ENCODE measurements at places on chromosomes 6 and 20.

GRCh38 chr20:61789329-61789728 lies 276.4 kb downstream of the TAF4 start:
- no peak for DNase-seq

DNA sequence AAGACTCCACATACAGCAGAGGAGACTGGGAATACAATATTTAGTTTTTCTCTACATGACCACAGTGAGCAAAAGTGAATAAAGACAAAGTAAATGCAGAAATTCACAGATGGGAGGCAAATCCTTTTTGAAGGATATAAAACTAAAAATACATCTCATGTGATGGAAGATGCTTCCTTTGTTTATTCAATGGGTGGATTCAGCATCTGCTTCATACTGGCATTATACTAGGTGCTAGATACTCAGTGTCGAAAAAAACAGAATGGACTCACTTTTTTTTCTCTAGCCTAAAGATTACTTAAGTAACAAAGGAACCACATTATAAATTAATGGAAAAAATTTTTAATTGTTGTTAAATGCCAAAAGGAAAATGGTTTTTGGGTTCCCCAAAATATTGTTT lies 216.2 kb downstream of the TRDN start:
- no peak for DNase-seq

DNA sequence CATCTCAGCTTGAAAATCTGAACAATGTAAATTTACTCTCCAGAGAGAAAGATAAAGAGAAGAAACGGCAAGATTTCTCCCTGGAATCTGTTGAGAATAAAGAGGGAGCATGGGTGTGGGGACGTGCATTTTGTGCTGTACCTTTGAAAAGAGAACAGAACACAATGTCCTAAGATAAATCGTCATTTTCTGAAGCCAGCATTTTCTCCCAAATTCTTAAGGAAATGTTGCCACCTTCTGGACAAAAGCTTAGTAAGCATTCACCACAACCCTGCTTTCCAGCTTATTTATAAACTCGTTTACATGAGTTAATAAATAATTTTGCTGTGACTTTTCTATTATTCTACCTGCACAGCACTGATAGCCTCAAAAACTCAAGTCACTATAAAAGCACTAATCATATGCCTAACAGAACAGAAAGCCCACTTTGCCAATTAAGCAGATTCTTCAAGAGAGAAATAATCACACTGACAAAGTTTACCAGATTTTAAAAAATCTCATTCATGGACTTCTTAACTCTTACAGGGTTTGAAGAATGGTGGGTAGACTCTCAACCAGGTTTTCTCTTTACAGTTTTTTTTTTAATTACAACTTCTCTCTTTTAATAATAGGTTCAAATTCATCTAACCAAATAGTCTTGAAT lies 155.8 kb downstream of the MBOAT1 start:
- no peak for DNase-seq

DNA sequence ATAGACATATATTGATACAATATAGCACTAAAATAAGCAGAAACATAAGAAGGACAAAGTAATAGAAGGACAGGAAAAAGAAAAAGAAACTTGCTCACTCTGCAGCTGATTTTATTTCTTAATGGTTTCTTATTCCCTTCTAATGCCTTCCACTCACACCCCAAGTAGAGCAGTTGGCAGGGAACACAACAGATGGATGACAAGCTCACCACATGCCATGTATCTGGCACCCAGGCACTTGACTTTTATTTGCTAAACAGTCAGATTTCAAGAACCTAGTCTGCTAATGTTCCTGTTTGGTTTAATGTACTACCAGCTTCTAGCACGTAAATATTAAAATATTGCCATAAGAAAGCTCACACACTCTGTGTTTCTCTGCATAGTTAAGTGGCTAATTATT lies 87.1 kb downstream of the COL19A1 start:
- DNase-seq, result no peak

- DNase-seq, result no peak
These were observed 73.2 kb downstream of the INSM1 start for GRCh38 chr20:20440886-20441658.

DNA sequence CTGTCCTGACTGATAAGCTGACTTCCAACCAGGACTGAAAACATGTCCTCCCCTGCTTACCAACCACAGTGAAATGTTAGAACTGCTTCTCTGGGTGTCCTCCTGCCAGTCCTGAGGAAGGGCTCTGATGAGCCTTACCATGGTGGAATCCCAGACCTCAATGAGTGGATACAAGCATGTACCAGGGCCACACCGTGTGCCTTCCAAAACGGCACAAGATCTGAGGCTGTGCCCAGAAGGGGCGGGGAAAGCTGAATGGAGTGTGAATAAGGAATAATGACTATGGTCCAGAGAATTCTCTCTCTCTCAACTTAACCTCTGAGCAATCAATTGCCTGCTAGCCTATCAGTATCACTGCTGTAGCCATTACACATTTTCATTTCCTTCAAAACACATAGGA lies 51.7 kb downstream of the PDE10A start:
- no peak for DNase-seq

DNA sequence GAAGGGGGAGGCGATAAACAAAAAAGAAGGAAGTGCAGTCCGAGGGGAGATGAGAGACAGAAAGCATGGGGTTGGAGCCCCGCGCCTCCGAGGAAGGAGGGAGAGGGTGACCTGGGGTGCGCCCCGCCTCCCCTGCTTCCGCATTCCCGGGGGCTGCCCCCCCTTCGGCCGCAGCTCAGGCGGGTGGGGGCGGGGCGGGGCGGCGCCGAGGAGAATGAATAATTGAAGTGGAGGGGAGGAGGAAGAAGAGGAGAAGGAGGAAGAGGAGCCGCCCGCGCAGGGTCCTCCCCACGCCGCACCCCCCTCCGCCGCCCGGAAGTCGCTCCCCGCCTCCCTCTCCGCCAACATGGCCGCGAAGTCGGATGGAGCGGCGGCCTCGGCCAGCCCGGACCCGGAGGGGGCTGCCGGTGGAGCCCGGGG lies at the start of gene XKR7:
XKR7 (plus strand) TSS at position 322 of the 420 bp plus-strand sequence; CDS start at position 347, 25 bp downstream.
- no peak for DNase-seq

DNA sequence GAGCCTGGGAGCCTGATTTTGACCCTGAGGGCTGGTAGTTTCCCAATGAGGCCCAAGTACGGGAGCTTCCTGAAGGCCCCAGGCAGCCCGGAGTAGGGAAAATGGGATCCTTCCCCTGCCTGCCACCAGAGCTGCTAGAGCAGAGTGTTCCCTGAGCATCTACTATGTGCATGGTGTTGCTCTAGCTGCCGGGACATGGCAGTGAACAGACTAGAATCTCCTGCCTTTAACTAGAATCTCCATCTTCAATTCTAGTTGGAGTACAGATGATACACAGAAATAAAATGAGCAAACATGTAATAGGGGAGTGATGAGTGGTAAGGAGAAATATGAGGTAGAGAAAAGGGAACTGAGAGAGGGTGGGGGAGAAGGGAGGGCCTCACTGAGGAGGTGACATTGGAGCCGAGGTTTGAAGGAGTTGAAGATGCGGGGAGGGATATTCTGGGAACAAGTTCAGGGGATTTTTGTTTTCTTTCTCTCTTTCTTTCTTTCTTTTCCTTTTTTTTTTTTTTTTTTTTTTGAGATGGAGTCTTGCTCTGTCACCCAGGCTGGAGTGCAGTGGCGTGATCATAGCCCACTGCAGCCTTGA lies 18.5 kb downstream of the VSTM2L start:
- no peak for DNase-seq

- DNase-seq, result no peak
These were observed 716.0 kb downstream of the KIF16B start for GRCh38 chr20:15857173-15857784.

DNA sequence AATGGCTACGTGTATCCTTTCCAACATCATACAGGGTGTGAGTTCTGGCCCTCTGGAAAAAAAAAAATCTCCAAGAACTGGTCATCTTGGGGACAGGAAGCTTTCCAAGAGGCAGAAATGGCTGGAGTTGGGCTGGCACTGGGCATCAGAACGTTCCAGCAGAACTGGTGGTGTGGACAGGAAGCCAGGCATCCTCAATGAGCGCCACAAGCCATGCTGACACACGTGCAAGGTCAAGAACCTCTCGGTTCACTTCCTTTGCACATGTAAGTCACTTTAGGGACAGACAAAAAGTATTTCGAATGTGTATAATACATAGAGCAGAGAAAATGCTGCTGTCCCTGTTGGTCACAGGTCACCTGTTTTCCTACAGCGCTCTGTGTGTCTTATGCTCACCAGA lies 27.4 kb upstream of the RIN2 start:
- no peak for DNase-seq

DNA sequence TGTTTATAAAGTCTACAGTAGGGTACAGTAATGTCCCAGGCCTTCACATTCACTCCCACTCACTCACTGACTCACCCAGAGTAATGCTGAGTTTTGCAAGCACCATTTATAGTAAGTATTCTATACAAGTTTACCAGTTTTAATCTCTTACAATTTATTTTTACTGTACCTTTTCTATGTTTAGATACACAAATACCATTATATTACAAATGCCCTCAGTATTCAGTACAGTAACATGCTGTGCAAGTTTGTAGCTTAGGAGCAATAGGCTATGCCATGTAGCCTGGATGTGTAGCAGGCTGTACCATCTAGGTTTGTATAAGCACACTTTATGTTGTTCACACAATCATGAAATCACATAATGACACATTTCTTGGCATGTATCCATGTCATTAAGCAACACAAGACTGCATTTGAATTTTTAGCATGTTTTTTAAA lies 673.6 kb downstream of the CD109 start:
- no peak for DNase-seq

- no peak for DNase-seq
These were observed 157.1 kb upstream of the SHLD1 start for GRCh38 chr20:5592823-5593739.

DNA sequence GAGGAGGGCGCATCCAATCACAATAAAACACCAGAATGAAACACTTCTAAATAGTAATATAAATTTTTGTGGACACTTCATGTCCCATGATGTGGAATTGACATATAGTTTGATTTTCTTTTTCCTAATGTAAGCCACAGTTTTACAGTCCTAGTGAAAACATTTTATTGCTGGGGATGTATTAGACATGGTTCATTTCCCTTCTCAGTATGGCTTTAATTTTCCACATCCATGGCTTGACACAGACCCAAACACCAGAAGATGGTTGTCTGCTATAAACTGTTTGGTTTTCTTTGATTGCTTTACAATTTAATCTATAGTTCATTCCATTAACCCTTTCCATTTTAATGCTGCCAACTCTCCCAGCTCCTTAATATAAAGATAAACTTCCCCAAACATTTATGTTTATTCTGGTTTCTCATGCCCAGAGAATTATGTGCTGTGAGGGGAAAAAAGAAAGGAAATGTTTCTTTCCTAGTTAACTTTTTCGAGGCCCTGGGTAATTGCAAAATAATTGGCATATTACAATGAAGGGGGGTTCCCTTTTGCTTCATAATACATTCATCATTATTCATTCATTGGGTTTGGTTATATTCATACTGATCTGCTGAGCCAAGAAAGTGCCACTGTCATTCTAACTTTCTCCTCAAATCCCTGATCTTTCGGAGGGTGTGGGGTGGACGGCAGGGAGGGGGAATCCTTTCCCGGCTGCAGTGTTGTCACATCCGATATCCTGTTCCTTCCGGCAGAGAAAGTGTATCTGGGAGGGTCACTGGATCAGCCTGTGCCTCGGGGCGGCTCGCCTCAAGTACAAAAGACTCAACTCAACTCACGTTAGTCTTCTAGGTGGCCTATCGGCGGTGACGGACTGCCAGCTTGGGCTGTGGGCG lies 127.6 kb upstream of the TFAP2D start:
- no peak for DNase-seq

GRCh38 chr6:41676431-41676830 lies 38.2 kb downstream of the MDFI start:
- no peak for DNase-seq

DNA sequence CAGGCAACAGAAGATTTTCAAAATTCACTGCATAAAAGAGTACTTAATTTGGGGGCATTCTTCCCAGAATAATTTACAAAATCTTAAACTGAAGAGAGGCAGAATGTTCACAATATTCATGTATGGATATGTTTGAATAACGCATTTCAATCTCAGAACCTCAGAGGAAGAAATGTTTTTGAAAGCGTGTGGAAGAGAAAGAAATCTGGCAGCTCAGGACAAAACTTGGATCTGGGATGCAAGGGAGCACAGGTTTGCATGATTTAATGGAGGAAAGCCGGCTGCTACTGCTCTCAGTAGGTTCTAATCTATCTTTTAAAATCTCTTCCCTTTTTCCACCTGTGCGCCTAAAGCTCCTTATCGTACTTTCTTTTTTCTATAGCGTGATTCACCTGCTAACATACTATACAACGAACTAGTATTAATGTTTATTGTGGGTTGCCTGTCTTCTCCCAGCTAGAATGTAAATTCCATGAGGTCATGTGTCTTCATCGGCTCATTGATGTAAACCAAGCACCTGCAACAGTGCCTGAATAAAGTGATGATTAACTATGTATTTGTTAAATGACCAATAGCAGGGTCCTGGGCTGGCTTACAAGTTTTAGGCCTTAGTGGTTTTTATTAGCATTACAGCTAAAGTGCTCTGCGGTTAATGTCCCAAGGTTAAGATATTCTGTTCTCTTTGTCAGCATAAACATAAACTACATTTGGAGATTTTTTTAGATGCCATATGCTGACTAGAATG lies 15.3 kb downstream of the PRL start:
- no peak for DNase-seq

DNA sequence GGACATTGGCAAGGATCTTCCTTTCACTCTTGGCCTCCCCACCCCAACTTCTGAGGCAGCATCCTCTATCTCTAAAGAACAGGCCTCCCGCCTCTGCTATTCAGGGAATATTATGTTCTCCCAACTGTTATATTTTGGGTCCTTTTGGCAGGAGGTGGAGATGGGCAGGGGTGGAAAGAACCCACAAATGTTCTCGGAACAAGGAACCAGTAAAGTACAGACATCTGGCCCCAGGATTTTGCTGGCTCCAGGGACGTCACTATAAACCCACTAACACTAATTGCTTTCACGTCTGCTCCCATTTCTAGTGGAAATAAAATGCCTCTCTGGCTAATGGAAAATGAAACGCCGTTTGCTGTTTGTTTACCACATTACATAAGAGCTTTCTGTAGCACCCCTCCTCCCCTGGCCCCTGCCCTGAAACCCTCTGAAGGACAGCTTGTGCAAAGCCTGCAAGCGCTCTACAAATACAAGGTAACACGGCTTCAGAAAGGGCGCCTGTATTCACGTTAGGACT lies 77.7 kb upstream of the TBC1D7 start:
- DNase-seq, result no peak

- DNase-seq, result no peak
These were observed 73.4 kb downstream of the MYB start for GRCh38 chr6:135254471-135254870.

- no peak for DNase-seq
These were observed 25.7 kb upstream of the KLHL31 start for GRCh38 chr6:53691252-53691651.

GRCh38 chr20:24873025-24873620 lies 75.9 kb upstream of the CST7 start:
- peak; percentile 7 for DNase-seq

DNA sequence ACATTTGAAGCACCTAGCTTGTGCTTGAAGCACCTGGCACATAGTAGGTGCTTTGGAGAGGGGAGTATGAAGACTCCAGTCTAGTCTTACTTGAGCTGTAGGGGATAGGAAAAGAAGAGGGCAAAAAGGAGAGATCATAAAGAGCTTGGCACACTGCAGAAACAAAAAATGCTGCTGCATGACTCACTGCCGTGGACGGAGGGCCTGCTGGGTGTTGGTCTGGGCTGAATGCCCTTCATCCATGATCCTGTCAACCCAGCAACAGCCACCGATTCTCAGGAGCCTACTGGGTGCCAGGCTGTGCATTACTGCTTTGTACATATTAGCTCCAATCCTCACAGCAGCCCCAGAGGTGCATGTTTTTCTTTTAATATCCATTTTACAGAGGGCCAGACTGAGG lies 6.0 kb downstream of the PDYN start:
- no peak for DNase-seq

- peak; percentile 89 for DNase-seq
These were observed 32.9 kb downstream of the COX4I2 start for GRCh38 chr20:31670371-31671228.

All from substantia nigra (tissue), 51 donors.